Activated CD4-positive, CD25-positive, alpha-beta regulatory T cell (primary cell): ENCODE measurements at places on chromosomes 12 and 14.

DNA sequence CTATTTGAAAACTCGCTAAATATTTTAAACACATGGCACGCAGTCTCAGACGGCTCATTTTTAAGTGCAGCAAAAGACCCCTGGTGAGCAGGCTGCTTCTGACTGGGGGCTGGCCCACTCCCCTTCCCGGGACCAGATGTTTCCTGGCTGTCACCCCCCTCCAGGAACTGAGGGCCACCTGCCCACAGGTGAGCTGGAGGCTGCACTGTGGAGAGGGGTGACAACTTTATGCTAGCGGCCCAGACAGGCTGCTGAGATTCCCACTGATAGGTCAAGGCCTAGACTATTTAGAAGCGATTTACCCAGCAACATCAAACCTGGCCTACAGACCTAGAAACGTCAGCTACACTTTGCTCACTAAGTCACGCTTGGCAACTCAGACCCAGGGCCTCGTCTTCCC is 92.1 kb downstream of the BCL11B start:
- no peak for DNase-seq

DNA sequence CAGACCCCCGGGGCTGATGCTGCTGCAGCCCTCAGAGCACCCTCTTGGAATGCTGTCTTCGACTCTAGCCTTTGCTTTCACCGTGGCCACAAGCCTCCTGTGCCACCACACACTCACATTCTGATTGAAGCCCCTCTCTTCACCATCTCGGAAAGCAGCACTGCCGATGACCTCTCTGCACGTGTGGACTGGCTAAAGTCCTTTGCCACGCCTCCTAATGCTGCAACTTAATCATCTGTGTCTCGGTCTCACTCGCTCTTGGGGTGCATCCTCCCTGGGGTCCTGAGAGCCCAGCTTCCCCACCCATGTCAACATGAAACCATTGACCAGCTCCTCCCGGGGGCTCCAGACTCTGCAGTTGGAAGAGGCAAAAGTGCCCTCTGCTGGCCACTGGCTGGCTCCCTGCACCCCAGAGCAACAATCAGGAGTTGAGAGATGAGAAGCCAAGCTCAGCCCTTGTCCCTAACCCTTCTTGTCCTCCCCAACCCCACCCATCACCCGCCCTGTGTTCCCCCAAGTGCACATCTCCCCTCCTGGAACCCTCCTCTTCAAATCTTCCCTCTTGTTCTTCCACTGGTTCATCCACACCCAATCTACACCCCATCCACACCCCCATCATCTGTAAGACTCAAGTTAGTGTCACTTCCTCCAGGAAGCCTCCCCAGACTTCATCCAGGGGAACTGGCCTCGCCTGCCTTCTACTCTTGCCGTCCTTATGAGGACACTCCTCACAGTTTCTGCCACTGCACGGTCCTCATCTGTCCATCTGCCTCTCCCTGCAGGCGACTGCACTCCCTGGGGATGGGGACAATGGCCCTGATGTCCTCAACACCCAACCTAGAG is 23.6 kb upstream of the FAM181A start:
- no peak for DNase-seq

- no peak for DNase-seq
Observed at GRCh38 chr12:71057330-71057729, 100.5 kb downstream of the TSPAN8 start.

DNA sequence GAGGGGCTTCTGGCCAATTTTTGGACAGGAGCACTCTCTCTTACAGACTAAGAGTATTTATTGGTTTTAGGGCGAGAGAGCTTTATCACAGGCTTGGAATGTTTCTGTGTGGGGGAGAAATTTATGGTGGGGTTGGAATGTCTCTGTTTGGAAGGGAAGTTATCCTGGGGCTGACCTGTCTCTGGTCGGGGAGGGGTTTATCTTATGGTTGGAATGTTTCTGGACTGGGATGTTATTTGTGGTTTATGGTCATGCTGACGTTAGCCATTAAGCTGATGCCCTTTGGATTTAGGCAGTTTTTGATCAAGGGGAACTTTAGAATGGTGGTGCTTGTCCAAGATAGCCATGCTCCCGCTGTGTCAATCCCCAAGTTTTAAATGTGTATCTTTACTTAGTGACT is 614.8 kb downstream of the DIO2 start:
- no peak for DNase-seq

GRCh38 chr12:123071099-123071800 is 79.6 kb downstream of the PITPNM2 start:
- DNase-seq, result no peak

DNA sequence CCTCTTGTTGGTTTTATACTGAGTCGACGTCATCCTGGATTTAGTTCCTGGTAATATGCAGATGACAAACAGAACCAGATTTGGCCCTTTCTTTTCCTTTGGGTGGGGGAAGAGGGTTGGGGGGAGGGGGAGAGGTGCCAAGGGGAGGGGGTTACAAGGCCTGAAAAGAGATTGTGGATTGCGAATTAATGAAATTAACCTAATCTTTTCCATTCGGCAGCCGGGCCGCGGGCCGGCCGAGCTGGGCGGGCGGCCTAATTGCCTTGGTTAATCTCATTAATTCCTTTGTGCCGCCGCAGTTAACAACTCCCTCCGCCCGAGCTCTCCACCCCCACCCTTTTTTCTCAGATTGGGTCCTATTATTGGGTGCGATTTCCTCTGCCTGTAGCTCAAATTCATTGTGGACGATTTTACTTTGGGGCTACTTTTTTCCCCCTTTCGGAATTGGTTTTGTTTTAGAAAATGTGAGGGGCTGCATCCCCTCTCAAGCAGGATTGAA is 387 bp upstream of the GSC start:
- DNase-seq, result no peak

- peak; percentile 39 for DNase-seq
Observed at GRCh38 chr12:110826592-110827200, 20.1 kb upstream of the CCDC63 start.

- DNase-seq, result no peak
Observed at GRCh38 chr14:30861200-30861599, 13.2 kb upstream of the COCH start.

- DNase-seq, result no peak
Observed at GRCh38 chr12:50120953-50121352, 8.9 kb downstream of the COX14 start.

DNA sequence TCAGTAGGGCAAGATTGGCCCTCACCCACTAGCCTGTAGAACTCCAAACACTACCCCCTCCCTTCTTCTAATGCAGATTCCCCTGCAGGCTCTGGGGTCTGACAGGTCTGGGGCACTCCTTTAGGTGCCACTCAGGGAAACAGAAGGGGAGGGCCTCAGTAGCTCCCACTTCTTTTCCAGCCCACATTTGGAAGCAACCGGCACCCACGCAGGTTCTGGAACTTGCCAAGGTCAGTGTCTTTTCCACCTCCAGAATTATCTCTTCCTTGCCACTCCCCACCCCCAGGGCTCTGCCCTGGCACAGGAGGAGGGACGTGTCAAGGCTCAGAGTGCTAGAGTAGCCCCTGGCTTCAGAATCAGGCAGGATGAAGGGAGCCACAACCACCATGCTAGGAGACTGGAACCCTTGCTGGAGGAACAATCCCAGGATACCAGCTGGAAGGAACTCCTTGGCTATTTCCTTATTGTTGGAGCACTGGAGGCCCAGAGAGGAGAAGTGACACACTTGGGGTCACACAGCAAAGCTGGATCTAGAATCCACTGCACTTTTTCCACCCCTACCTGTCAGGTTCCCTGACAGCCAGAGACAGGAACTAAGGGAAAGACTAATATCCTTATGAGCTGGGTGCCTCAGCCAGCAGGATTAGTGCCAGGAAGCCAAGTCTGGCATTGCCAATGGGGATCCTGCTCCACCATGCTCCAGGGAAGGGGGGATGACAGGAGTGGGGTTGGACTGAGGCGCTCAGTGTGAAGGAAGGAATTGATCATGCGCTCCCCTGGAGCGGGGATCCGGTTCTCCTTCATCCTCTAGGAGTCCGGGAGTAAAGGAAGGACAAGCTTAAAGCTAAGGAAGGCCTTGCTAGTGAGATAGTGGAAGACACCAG is 1.8 kb upstream of the FIGNL2 start:
- DNase-seq, result no peak

GRCh38 chr14:99260587-99261551 is 11.1 kb downstream of the BCL11B start:
- no peak for DNase-seq

DNA sequence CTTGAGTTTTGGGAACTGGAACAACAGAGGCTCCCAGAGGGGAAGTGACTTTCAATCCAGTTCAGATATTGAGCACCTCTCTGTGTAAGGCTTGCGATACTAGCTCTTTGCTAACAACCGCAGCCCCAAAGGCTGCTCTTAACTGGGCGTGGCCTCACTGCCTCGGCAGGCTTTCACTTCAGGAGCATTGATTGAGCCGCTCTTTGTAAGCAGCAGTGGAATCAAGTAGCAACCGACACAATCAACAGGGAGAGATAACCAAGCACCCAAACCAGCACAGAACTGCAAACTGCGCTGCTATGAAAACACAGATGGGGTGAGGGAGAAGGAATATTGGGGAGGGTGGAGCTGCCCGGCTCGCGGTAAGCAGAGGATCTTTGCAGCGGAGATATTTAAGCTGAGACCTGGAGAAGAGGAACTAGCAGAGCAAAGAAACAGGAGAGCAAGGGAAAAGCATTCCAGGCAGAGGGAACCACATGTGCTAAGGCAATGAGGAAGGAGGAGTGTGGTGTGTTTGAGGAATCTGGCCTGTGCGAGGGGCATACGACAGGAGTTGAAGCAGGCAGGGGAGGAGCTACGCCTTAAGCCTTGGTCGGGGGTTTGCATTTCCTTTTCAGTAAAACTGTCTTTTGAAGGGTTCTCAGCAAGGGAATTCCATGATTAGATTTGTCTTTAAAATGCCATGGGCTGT is 17.3 kb upstream of the YY1 start:
- DNase-seq, result peak; percentile 11

GRCh38 chr12:58767496-58767895 is 152.8 kb downstream of the LRIG3 start:
- DNase-seq, result no peak

GRCh38 chr14:83559721-83560120 is 1970.2 kb upstream of the FLRT2 start:
- DNase-seq, result no peak

DNA sequence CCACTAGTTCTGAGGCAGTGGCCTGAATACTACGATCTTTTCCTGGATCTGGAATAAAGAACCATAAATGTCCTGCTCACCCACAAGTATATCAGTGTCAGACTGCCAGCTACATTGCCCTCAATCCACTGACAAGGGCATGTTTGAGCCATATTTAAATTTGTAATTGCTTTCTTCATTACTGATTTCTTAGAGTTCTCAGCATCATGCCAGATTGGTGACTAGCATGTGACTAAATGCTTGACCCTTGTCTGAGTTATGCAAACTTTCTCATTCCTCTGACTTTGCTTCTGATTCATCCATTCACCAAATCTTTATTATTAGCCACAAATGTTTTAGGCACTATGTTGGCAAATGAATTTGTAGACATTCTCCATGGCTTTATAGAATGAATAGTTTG is 143.6 kb upstream of the SLC16A7 start:
- DNase-seq, result no peak

DNA sequence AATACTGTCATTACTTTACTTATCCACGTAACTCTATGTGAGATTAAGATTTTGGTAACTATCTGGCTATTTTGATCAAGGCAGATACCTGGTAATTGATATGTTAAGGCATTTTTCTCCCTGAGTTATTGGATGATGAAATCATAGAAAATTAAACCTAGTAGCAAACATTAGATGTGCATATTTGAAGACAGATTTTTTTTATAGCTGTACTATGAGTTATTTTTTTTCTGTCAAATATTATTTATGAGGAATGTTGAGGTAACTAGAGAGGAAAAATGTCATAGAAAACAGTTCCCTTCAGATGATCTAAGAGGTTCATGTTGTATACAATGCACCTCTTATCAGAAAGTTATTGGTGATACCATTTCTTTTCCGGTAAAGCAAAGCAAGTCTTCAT is 64.9 kb upstream of the SLC38A2 start:
- no peak for DNase-seq

DNA sequence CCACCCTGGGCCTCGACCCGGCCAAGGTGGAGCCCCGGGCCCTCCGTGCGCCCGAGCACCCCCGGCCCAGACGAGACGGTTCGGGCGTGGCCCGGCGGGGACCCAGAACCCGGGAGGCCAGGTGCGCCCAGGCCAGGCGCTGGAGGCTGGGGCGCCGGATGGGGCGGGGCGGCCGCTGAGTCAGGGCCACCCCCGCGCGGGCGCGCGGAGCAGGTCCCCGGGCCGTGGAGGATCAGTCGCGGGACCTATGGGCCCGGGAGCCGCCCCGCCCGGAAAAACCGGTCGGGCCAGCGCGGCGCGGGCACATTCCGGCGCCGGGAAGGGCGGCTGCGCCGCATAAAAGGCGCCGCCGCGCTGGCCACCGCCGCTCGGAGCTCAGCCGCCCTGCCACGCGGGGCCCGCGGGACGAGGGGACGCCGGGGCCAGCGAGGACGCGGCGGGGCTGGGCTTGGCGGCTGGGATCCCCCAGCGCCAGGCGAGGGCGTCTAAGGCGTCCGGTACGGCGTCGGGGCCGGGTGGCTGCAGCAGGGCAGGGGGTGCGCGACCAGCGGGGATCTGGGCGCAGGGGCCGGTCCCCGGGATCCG is 21.5 kb upstream of the KIF26A start:
- DNase-seq, result no peak

GRCh38 chr14:92943855-92944570 is 21.1 kb downstream of the CHGA start:
- no peak for DNase-seq

- DNase-seq, result no peak
Observed at GRCh38 chr12:26798023-26798422, 35.0 kb downstream of the ITPR2 start.

- no peak for DNase-seq
Observed at GRCh38 chr12:66060163-66060907, 70.2 kb downstream of the LLPH start.

DNA sequence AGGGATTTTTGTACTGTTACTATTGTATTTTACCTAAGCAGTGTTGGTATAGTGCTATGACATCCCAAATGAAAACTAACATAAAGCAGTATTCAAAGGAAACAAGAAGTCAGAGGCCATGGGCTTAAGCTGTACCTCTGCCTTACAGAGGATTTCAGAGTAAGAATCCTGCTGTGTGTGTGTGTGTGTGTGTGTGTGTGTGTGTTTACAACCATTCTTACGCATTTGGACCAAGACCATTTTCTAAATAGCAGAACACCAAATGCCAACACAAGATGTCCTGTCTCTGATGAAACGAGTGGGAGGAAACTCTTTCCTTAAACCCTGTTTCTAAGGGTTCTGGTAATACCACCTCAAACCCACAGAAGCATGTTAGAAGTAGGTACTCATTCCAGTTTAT is 64.4 kb downstream of the PPP1R36 start:
- DNase-seq, result no peak

- no peak for DNase-seq
Observed at GRCh38 chr14:106286697-106287290, 760.4 kb downstream of the TMEM121 start.
